H9 (cell line): ENCODE measurements at places on chromosomes 2 and 18. TPM values are rescaled to one million over a fixed set of nuclear protein-coding genes. Genes with fewer than 3 reads are reported as not detected.

LONRF2 gene
- total RNA-seq: 2.4 and 2.7 TPM in 2 replicates

FHOD3 gene
- total RNA-seq: 7.0 and 8.0 TPM in 2 replicates

ARID5A gene
- total RNA-seq: 3.8 and 4.5 TPM in 2 replicates

ABCG8 gene
- not detected in 2 replicates for total RNA-seq

RESP18 gene
- total RNA-seq: not detected in 2 replicates

SERPINB12 gene
- total RNA-seq: not detected in 2 replicates

UGT1A6 gene
- not detected in 2 replicates for total RNA-seq

KCNJ13 gene
- not detected in 2 replicates for total RNA-seq

OR6B2 gene
- total RNA-seq: not detected in 2 replicates

IL1R1 gene
- 0.39 and 0.46 TPM in 2 replicates for total RNA-seq

DES gene
- total RNA-seq: 3.0 and 4.6 TPM in 2 replicates

SIX3 gene
- 0.35 and 0.55 TPM in 2 replicates for total RNA-seq

CD28 gene
- not detected in 2 replicates for total RNA-seq

HRH4 gene
- not detected in 2 replicates for total RNA-seq

NR4A2 gene
- 1.5 and 2.0 TPM in 2 replicates for total RNA-seq

TUBB8B gene
- 0.72 and 1.0 TPM in 2 replicates for total RNA-seq

POTEJ gene
- not detected in 2 replicates for total RNA-seq

PASK gene
- total RNA-seq: 66.1 and 68.0 TPM in 2 replicates

TRPM8 gene
- 0.20 and 0.28 TPM in 2 replicates for total RNA-seq

COLEC12 gene
- total RNA-seq: 0.59 and 0.70 TPM in 2 replicates

TUBA4B gene
- total RNA-seq: not detected in 2 replicates

MYO7B gene
- total RNA-seq: not detected in 2 replicates

INHBB gene
- total RNA-seq: 0.13 TPM in 2 replicates

GALR1 gene
- 0.02 and 0.07 TPM in 2 replicates for total RNA-seq

PRKAG3 gene
- total RNA-seq: not detected in 2 replicates

ASB18 gene
- not detected in 2 replicates for total RNA-seq

CYBRD1 gene
- total RNA-seq: 3.6 and 5.4 TPM in 2 replicates

CTAGE1 gene
- not detected in 2 replicates for total RNA-seq

DYNC1I2 gene
- total RNA-seq: 73.4 and 75.4 TPM in 2 replicates

PROM2 gene
- total RNA-seq: 3.1 and 4.0 TPM in 2 replicates

C2orf15 gene
- total RNA-seq: 5.6 and 6.2 TPM in 2 replicates

OSR1 gene
- 0.24 and 0.35 TPM in 2 replicates for total RNA-seq

AKAIN1 gene
- not detected in 2 replicates for total RNA-seq

HTR2B gene
- total RNA-seq: not detected in 2 replicates

ZNF521 gene
- total RNA-seq: 1.5 and 3.3 TPM in 2 replicates

SERPINB4 gene
- total RNA-seq: 4.1 and 4.3 TPM in 2 replicates

CPLX4 gene
- not detected in 2 replicates for total RNA-seq
